ENCODE measurements at places on chromosomes 12 and 14.

- DNase-seq, result no peak
Measured at GRCh38 chr14:55671641-55672040, 91.6 kb downstream of the KTN1 start.

GRCh38 chr12:118344829-118345228 lies 27.9 kb downstream of the TAOK3 start:
- no peak for DNase-seq

- no peak for DNase-seq
Measured at GRCh38 chr12:19190292-19191031, 60.9 kb downstream of the PLEKHA5 start.

DNA sequence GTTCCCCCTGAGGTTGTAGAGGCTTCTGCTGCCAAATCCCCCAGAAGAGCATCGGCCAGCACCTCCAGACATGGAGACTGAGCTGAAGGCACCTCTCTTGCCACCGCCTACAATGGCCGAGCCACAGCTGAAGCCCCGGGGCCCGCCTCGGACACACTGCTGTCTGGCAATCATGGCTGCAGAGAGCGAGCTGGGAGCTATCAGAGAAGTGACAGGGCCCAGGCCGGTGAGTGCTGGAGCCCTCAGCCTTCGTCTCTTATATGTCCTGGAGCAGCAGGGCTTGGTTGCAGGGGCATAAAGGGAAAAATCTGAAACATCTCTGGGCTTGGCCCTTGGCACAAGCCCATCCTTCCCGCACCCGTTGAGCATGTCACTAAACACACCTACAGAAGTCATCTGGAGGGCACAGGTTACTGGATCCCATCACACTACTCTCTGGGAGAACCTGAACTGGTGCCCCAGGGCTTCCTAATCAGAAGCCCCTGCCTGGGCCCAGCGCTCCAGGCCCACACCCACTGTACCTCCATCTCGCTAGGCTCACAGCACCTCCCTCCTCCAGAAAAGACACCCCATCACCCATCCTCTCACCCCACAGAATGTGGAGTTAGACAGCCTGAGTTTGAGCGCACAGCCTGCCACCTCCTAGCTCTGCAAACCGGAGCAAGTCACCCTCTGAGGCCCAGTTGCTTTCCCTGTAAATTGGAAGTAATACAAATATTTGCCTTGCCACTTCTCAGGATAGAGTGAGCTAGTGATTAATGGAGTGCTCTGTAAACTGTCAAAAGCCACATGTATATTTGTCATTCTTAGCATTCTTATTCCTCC lies at the start of gene KRT4:
Gene KRT4, minus strand, starts transcription at position 232 of the 825 bp plus-strand sequence. Its CDS starts 58 bp downstream, at position 174.
- no peak for DNase-seq

DNA sequence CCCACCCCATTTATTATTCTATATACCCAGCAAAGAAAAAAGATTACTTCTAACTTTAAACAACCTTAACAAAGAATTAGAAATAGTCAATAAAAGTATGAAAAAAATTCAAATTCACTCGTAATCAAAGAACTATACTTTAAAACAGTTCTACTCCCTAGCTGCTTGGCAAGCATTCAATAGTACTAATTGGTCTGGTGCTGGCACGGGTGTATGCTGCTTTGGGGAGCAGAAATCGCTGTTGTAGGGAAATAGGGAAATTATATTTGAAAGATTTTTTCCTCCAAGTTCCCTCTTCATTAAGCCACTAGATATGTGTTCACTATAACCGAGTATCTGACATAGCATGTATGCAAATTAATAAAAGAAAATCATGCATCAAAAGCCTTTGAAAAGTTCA lies 65.7 kb downstream of the DICER1 start:
- DNase-seq, result no peak

DNA sequence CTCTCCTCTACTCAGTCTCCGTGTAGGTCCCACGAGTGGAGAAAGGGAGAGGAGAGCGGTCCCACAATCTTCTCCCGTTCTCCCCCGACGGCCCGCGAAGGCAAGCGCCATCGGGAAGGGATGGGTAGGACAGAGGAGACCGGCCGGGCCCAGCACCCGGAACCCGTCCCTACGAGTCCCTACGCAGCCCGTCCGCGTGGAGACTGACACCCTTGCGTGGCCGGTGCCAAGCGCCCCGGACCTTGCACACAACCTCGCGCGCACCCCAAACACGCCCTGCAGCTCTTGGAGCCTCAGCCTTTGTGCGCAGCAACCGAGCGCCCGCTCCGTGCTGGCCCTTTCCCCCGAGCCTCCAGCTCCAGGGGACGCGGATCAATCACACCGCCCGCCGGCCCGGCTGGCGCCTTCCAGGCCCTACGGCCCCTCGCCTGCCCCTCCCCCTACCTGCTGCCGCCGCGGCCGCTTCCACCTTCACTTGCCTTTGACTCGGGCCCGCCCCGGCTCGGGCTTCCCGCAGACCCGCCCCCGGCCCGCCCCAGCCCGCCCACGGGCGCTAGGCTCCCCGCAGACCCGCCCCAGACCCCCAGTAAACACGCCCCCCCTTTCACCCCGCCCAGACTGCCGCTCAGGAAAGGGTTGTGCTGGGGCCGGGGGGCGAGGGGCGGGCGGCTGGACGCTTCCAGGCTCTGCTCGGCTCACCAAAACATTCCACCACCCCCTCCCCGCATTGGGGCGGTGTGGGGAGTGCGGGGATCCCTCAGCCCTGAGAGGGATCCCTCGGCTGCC lies at the start of gene NDRG2:
Gene NDRG2, minus strand, starts transcription at position 477 of the 786 bp plus-strand sequence. CDS start 1,746 bp downstream, outside the sequence.
- peak; percentile 95 for DNase-seq

- no peak for DNase-seq
Measured at GRCh38 chr14:51368721-51369163, 128.7 kb downstream of the TMX1 start.

GRCh38 chr12:123877968-123878367 lies 94.7 kb downstream of the CCDC92 start:
- DNase-seq, result no peak

DNA sequence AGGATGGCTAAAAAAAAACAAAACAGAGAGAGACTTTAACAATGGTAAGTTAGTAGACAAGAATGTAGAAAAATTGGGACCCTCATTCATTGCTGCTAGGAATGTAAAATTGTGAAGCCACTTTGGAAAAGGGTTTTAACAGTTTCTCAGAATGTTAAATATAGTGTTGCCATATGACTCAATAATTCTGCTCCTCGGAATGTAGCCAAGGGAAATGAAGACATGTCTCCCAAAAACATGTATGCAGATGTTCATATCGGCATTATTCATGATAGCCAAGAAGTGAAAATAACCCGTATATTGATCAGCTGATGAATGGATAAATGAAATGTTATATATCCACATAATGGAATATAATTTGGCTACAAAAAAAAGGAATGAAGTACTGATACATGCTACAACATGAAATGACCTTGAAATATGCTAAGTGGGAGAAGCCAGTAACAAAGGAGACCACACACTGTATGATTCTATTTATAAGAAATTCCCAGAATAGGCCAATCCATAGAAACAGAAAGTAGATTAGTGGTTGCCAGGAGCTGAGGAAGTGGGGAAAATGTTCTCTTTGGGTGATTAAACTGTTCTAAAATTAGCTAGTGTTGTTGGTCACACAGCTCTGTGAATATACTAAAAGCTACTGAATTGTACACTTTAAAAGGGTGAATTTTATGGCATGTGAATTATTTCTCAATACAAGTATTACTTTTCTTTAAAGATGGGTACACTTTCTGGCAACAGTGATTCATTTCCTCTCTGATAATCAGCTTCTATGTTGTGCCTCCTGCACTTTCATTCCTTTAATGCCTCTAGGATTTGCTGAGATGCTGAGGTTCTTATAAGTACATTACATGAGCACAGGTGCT lies 132.5 kb downstream of the DAAM1 start:
- DNase-seq, result no peak

- DNase-seq, result no peak
Measured at GRCh38 chr14:42000450-42000849, 393.8 kb downstream of the LRFN5 start.

- DNase-seq, result no peak
Measured at GRCh38 chr12:116538076-116538591, 21.0 kb upstream of the MAP1LC3B2 start.

DNA sequence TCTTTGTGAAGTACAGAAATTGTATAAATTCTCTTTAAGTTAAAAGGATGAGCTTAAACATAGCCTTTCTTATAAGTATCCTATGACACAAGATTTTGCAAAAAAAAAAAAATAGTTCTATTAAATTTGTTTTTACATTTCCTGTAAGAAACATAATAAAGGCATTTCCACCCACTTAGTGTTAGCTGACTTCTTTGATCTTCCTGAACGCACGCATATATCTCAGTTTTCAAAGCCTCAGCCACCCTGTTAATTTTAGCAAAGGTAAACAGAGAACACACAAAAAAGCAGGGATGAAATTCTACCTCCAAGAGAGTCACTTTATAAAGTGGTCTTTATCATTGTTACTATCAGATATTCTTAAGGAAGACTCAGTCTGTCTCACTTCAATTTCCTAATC lies 277.9 kb downstream of the MED13L start:
- DNase-seq, result no peak

- DNase-seq, result no peak
Measured at GRCh38 chr14:89240414-89240813, 176.6 kb downstream of the FOXN3 start.

- DNase-seq, result no peak
Measured at GRCh38 chr12:15700595-15700994, 88.6 kb downstream of the EPS8 start.

DNA sequence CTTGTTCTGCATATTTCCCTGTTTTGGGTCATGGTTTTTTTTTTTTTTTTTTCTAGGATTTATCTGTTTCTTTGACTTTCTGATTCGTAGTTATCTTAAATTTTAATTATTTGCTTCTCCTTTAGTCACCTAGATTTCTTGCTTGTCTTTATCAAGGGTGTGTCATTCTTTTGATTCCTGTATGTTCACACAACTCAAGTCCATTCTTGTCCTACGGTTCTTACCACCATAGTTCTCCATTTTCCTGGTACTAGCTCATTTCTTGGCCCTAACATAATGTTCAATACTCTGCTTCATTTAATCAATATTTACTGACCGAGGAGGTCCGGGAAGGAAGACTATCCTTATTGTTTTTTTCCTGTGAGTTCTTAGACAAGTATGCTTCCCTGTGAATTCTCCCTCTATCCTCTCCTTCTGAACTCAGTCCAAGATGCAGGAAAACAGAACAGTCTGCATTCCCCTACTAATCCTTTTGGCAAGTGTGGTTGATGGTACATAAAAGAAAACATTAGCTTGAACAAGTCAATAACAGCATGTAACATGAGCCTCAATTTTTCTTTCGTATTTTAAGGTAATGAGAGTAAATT lies 1346.4 kb upstream of the SEL1L start:
- DNase-seq, result no peak

DNA sequence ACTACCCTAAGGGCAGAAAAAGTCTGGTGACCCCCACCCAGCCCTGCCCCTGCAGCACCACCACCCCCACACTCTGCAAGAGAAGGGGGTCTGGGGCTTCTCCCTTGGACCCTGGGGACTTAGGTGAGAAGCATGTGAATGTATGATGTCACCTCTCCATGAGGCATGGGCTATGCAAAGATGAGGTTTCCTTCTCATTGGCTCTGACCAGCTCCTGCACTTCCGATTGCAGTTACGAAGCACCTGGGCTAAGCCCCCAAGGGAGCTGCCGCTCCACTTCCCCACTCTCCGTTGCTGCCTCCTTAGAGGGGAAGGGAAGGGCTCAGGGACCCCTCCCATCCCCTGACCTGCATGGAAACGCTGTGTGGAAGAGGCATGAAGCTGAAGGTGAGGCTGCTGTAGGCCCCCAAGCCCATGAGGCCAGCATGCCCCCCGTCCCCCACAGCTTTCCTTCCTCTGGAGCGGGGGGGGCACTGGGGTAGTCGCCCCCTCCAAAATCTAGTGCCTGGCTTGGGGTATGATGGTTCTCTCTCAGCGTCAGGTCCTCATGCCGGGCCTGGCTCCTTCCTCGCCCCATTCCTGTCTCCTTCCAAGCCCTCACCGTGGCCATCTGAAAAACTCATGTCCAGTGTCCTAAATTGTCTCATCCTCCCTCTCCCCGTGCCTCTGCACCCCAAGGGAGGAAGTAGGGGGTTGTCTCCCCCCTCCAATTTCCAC lies 5.5 kb upstream of the DDX23 start:
- no peak for DNase-seq

GRCh38 chr12:29414368-29414767 lies 33.4 kb upstream of the ERGIC2 start:
- DNase-seq, result no peak

DNA sequence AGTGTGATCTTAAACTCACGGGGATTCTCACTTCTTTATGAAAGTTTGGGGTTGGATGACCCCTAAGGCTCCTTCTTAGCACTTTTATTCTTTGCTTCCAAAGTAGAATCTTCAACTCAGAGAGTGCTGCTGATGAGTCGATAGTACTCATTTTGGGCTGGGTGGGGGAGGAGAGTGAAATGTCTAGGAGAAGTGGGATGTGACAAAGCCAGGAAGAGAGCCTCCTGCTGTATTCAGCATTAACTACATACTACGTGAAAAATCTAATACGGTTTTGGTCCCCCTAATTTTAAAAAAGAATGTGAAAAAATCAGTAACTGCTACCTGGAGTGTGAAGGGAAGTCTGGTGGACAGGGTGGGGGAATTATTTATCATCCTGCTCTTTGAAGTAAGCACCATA lies 148.3 kb downstream of the SAMD4A start:
- no peak for DNase-seq

DNA sequence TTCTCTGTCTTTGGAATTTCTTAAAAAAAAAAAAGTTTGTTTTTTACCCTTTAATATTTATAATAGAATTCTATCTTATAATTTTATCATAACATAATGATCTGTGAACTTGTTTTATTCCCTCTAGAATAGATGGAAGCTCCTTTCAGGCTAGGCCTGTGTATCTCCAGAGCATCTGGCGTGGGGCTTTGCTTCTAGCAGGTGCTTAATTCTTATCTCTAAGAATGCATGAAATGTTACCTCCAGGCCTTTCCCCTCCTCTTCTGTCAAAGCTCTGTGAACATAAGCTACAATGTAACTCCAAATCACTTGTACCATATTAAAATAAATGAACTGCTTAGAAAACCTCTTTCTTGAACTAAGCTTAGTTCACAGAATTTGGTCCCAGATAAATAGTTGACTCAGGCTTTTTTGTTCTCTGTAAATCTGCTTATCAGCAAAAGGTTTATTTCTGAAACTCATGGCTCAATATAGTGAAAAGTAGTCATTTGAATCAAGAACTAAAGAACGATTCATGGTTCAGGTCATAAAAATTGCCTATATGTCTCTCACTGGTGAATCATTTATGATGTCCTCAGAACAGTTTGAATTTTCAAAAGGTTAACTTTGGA lies 407.1 kb downstream of the TRHDE start:
- no peak for DNase-seq

- DNase-seq, result no peak
Measured at GRCh38 chr12:123524378-123524777, 9.1 kb downstream of the RILPL1 start.

All from esophagus muscularis mucosa (tissue), 4 donors.